ENCODE measurements at places on chromosomes 5 and 9. TPM values are rescaled to one million over a fixed set of nuclear protein-coding genes. Genes with fewer than 3 reads are reported as not detected.

- no peak for DNase-seq
Observed at GRCh38 chr9:83330207-83331196, 207.7 kb downstream of the FRMD3 start.

The MAMDC4 gene
- 4.3 TPM for total RNA-seq

The WNT8A gene
- not detected for total RNA-seq

The NEURL1B gene
- total RNA-seq = 0.26 TPM

- no peak for DNase-seq
Observed at GRCh38 chr5:96984506-96985192, 48.8 kb downstream of the LNPEP start.

DNA sequence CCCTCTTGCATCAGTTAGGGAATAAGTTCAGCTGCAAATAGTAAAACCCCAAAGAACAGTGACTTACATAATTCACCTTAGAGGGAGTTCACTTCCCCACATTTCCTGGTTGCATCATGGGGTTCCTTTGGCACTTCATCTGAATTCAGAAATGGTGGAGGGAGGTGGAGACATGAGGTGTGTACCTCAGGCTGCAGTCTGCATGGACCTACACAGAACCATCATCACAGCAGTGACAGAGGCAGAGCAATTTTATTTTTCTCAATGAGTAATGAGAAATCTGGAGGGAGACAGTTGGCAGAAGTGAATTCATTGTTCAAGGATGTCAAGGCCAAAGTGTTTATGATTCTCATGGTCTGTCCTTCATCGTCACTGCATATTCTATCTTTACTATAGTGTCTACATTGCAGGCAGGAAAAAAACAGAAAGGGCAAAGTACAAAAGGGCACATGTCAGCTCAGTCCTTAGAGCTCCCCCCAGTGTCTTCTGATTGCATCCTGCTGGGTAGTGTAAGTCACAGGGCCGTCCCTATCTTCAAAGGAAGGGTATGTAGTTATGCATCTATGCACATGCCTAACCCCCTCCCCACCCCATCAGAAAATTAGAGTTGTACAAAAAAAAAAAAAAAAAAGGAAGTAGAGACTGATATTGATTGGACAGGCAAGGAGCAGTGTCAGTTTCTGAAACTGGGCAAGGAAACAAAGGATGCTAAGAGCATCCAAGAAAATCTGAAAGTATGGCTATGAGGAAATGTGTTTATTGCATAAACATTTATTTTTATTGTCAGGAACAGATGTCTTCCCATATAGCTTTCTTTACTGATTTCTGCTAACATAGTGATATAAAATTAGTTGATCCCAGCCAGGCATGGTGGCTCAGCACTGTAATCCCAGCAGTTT, 132.7 kb upstream of the APC start:
- DNase-seq = peak; percentile 13

The NRARP gene
- total RNA-seq = 9.2 TPM

GRCh38 chr5:96636046-96636445, 26.1 kb upstream of the CAST start:
- no peak for DNase-seq

GRCh38 chr5:141272906-141273305, 27.7 kb downstream of the PCDHB15 start:
- DNase-seq = no peak

DNA sequence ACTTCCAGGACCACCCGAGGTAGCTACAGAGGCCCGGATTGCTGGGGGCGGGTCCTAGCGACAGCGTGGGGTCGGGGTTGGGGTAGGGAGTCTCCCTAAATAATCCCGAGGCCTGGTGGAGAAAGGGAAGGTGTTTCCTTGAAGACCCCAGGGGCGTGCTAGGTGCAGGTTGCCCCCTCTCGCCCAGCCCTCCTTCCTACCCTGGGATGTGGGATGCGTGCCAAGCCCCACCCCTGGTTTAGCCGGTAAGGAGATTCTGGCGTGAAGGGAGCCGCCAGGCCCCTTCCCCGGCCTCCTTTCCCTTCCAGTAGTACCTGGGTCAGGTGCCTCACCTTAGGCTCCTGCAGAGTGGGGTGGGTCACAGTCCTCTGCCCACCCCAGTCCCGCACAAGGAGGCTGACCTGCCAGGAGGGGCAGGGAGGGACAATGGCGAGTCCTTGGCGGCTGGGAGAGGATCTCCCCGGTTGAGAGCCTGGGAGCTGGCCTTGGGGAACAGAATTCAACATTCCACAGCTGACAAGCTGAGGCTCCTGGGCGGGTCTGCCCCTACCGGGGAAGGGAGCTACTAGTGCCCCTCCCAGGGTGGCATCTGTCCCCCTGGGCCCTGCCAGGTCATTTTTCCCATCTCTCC, 674 bp downstream of the TSPAN17 start:
- no peak for DNase-seq

DNA sequence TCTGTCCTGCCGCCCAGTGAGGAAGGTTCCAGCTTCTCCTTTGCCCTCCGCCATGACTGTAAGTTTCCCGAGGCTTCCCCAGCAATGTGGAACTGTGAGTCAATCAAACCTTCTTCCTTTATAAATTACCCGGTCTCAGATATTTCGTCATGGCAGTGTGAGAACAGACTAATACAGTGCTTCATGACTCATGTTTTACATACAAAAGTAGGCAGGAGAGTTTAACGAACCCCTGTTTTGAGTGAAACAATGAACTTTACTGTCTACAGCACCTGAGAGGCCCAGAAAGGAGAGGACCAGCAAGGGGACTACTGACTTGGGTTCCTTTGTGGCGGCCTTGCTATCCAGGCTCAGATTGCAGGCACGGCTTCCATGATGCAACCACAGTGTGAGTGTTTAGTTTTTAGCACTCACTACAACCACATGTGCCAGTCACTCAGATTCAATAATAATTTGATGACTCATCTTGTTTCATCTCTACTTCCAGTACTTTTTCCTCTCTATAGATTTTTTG, 139.1 kb upstream of the CLINT1 start:
- no peak for DNase-seq

- no peak for DNase-seq
Observed at GRCh38 chr5:75009556-75010345, 42.6 kb downstream of the GCNT4 start.

DNA sequence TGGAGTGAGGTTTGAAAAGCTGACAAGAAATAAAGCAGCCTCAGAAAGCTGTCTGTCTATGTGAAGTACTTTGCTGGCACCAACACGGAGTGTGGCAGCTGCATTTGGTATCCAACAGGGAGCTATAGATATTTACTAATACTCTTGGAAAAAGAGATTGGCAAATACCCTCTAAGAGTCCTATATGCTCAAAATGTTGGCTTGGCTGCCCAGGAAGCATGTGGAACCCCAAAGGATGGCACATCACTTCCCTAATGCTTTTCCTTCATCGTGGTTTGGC, 398.3 kb downstream of the TLE4 start:
- no peak for DNase-seq

GRCh38 chr9:134690946-134691694, 49.5 kb downstream of the COL5A1 start:
- no peak for DNase-seq

GRCh38 chr5:12845549-12846159, 941.4 kb upstream of the CTNND2 start:
- DNase-seq = no peak

DNA sequence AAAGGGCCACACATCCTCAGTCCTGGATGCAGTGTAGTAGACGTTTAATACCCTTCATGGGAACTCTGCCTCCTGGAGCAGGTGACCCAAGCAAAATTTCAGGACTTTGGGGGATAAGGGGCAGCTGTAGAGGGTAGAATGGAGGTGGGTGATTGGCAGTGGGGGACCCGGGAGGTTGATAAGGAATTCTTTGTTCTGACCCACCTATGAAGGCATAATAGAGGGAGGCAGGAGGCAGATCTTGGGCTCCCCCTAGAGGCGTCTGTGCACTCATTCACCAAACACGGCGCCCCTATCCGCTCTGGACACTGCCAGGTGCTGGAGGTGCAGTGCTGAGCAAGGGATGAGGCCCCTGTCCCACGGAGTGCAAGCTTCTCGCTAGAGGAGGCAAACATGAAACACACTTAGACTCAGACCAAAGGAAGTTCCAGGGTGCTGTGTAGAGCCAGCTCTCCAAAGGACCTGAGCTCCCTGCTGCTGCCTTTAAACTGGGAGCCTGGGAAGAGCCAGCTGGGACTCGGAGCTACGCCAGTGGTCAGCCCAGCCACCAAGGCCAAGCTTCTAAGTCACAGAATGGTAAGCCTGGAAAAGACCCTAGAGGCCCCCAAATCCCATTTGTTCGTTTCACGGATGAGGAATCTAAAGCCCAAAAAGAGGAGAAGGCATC, 7.7 kb downstream of the IL17B start:
- no peak for DNase-seq

DNA sequence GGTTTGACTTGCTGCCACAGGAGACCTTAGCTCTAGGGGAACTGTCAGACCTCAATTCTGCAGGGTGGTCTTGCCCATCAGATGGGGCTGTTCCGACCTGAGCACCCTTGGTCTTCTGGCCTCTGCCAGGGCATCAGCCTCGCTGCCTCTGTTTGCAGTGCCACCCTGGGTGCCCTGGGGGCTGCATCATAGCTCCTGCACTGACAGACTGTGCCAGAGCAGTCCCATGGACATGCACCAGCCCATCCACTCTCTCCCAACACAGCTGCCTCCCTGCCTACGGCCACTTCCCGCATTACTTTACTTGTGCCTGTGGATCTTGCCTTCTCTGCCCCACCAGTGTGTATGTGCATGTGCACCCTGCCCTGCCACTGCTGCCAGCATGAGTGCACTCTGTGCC, 884.7 kb upstream of the ARRDC3 start:
- no peak for DNase-seq

GRCh38 chr5:169651526-169651925, 14.5 kb downstream of the DOCK2 start:
- no peak for DNase-seq

- DNase-seq = no peak
Observed at GRCh38 chr5:151937851-151938250, 13.2 kb upstream of the GLRA1 start.

DNA sequence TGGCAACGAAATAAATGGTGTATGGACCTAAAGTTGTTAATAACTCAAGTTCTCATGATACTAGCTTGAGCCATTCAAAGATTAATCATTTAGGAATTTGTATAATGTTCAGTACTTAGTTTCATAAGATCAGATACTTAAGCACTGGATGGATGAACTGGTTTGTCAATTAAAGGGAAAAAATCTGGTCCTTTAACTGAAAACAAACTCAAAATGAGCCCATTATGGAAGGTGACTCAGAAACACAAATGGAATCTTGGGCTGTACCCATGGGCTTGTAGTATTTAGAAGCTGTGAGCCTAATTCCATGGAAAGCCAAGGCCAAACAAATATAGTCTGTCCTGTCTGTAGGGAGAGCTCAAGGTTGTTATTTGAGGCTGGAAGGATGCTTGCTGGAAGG, 27.6 kb upstream of the ADRB2 start:
- DNase-seq = no peak

- no peak for DNase-seq
Observed at GRCh38 chr5:62499756-62500155, 78.9 kb upstream of the LRRC70 start.

- no peak for DNase-seq
Observed at GRCh38 chr5:84696651-84697050, 312.0 kb upstream of the EDIL3 start.

DNA sequence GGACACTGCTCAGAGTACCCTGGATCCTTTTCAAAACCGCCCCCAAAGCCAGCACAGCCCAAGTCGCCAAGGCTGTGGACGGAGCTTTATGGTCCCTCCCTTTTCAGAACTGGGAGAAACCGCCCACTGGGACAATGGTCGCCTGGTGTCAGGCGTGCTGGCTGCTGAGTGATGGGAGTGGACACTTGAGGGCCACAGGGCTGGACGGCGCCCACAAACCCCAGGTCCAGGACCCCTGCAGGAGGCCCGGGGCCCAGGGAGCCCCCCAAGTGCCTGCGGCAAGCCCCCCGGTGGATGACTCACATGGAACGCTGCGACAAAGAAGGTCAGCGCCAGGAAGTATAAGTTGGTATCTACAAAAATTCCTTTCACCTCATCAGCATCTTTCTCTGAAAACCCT, 10.9 kb downstream of the CLPTM1L start:
- DNase-seq = no peak

The HMCN2 gene
- total RNA-seq = not detected

The CCL27 gene
- not detected for total RNA-seq

DNA sequence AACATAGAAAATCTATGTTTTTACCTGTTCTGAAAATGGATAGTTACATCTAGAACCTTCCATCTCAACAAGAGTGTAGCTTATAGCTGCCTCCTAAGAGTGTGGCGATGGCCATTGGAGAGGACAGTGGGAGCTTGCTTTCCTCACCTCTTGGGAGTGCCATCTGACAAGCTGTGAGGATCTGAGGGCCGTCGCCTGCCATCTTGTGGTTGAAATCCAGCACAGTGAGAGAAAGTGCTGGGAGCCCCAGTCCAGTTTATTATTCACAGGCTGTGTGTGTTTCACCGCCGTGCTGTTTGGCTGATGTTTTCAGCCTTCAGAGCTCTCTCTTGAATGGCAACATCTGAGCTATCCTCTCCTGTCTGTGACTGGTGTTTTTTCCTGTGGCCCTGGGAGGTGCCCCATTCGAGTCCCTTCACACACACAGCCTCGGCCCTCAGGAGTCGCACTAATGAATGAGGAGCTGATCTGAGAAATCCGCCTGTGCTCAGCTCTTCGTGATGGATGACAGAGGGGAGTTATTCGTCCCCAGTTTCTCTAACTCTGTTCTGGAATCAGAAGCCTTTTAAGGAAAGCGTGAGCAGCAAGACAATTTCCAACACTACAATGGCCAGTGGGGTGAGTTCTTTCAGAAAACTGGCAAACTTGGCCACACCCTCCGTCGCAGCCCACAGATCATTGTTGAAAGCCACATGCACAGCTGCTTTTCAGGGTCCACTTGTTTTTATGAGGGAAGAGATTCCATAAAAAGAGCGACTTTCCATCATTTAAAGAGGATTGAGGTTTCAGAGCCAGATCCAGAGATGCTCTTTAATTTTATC, 170.3 kb downstream of the PDZD2 start:
- DNase-seq = no peak

The SEMA6A gene
- total RNA-seq = 1.9 TPM

The CREB3 gene
- 21.4 TPM for total RNA-seq

The NOXA1 gene
- not detected for total RNA-seq

GRCh38 chr9:126556560-126557250, 57.0 kb upstream of the LMX1B start:
- no peak for DNase-seq

- no peak for DNase-seq
Observed at GRCh38 chr9:71630377-71630995, 137.8 kb downstream of the CEMIP2 start.

The STKLD1 gene
- total RNA-seq = 0.35 TPM

GRCh38 chr9:29456940-29457339, 1883.7 kb upstream of the C9orf72 start:
- no peak for DNase-seq
